ENCODE measurements at places on chromosomes 12 and 14.

DNA sequence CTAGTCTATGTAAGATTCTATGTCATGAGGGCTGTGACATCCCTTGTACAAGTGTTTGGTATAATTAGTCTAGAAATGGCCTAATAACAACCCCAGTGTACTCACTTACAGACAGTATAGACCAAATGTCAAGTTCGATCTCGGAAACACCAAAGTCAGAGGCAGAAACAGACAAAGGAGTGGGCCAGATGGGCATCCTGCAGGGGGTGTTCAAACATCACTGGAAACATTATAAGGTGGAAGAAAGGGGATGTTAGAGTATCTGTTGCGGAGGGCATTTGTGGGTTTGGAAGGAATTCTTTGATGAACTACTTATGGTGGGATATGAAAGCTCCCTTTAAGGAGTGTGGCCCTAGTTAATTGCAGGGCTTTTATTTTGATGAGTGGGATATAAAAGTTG is 134.6 kb downstream of the ESR2 start:
- no peak for DNase-seq

- no peak for DNase-seq
Measured at GRCh38 chr12:10214895-10215267, 2.2 kb downstream of the GABARAPL1 start.

GRCh38 chr14:104442631-104443390 is 136.8 kb upstream of the C14orf180 start:
- DNase-seq, result no peak

DNA sequence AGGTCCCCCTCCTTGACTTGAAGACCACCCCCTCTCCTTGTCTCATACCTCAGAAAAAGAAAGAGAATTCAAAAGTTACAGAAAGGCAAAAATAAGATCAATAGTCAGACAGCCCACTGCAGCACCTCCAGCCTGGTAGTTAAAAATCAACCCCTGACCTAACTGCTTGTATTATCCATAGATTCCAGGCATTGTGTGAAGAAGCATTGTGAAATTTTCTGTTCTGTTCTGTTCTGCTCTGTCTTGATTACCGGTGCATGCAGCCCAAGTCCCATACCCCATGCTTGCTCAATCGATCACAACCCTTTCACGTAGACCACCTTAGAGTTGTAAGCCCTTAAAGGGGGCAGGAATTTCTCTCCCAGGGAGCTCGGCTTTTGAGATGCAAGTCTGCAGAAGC is 5.8 kb upstream of the DHRS7 start:
- no peak for DNase-seq

- DNase-seq, result no peak
Measured at GRCh38 chr12:42593874-42594273, 4.3 kb upstream of the PRICKLE1 start.

GRCh38 chr12:57632073-57632957 is 686 bp downstream of the B4GALNT1 start:
- DNase-seq, result peak; percentile 29

- DNase-seq, result no peak
Measured at GRCh38 chr12:57767305-57767698, 424 bp upstream of the CYP27B1 start.

GRCh38 chr12:124111006-124111405 is 138.0 kb downstream of the ZNF664 start:
- no peak for DNase-seq

DNA sequence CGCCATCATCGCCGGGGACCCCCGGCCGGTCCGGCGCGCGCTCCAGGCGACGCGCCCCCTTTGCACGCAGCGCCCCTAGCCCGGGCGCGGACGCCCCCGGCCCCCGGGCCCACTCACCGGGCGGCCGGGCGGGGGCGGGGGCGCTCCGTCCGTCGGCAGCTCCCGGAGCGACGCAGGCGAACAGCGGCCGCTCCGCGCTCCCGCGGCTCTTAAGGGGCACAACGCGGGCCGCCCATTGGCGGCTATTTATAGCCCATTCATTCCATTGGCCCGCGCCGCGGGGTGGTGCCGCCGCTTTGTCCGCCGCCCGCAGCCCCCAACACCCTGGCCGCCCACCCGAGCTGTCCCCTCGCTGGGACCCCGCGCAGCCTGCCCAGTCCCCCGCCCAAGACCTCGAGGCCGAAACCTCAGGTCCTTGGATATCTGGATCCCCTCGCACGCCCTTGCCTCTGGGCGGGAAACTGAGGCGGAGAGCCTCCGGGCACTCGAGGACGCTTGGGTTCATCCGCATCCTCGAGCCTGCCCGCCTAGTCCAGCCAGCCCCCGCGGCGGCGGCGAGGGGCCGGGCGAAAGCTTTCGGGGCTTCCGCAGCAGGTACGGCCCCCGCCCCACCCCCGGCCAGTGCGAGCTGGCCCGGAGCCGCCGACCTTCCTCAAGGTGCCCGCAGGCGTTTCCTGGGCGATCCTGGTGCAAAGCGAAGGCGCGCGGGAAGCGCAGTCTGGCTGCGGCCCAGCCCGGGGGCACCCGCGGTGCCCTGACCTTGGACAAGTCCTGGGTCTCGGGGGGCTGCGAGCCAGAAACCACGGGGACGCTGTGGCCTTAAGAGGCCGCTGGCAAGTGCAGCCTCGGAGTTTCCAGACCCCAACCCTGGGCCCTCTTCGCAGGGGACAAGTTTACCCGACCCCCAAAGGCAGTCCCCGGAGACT is at the start of gene CKB:
TSS of gene CKB (minus strand) at position 182 of the 926 bp plus-strand sequence. CDS start 337 bp downstream, outside the sequence.
- DNase-seq, result peak; percentile 62

GRCh38 chr14:22427771-22428231 is 161.2 kb downstream of the DAD1 start:
- no peak for DNase-seq

GRCh38 chr12:188910-189621 is 24.9 kb downstream of the SLC6A12 start:
- peak; percentile 69 for DNase-seq

GRCh38 chr14:104924421-104925213 is at the start of gene PLD4:
Gene PLD4 (plus strand): TSS chr14:104924879. CDS start chr14:104927141, 2,262 bp downstream.
- DNase-seq, result no peak

DNA sequence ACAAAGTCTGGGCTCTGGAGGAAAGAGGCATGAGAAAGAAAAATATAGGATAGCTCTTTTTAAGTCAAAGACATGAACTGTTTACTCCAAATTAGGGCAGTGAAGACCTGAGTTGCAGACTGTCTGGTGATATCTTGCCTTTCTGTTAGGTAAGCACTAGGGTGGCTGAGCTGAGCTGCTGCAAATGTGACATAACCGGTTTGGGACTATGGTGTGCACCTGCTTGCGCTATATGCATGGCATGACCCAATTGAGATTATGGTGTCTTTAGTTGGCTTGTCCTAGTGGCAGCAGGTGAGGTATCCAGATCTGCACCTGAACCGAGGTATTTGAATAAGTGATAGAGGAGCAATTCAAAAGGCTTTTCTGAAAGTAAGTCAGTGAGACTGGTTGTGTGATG is 345.6 kb downstream of the APAF1 start:
- DNase-seq, result no peak

- DNase-seq, result no peak
Measured at GRCh38 chr12:91854725-91855124, 290.9 kb downstream of the BTG1 start.

DNA sequence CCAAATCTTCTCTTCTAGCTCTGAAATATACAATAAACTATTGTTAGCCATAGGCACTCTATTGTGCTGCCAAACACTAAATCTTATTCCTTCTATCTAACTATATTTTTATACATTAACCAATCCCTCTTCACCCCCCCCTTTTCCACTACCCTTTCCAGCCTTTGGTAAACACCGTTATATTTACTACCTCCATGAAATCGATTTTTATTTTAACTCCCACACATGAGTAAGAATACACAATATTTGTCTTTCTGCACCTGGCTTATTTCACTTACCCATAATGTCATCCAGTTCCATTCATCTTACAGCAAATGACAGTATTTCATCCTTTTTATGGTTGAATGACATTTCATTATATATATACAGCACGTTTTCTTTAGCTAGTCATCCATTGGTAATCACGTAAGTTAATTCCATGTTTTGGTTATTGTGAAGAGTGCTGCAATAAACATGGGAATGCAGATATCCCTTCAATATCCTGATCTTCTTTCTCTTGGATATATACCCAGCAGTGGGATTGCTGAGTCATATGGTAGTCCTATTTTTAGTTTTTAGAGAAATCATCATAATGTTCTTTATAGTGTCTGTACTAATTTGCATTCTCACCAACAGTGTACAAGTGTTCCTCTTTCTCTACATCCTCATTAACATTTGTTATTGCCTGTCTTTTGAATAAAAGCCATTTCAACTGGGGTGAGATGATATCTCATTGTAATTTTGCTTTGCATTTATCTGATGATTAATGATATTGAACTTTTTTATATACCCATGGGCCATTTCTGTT is 34.2 kb upstream of the PLBD1 start:
- DNase-seq, result no peak

- DNase-seq, result peak; percentile 15
Measured at GRCh38 chr14:100615736-100616695, 28.8 kb upstream of the BEGAIN start.

- DNase-seq, result no peak
Measured at GRCh38 chr12:1692895-1693610, 2.2 kb downstream of the ADIPOR2 start.

- DNase-seq, result no peak
Measured at GRCh38 chr12:52067081-52067374, 2.8 kb upstream of the ATG101 start.

DNA sequence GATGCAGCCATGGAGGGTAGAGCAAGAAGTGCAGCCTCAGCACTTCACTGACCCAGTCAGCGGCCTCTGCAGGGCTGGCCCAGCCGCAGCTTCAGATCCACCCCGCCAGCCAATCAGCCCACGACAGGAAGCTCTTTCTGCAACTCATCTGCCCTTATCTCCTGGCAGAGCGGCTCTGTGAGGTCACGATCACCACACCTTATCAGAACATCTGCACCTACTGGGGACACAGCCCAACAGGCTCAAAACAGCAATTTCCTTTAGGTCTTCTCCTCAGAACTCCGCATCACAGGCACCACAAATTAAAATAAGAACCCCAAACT is 287.3 kb downstream of the BCL11B start:
- DNase-seq, result no peak

- no peak for DNase-seq
Measured at GRCh38 chr12:80032946-80033345, 66.4 kb upstream of the OTOGL start.

- DNase-seq, result no peak
Measured at GRCh38 chr14:77561881-77562280, 54.6 kb downstream of the SPTLC2 start.

GRCh38 chr14:77023001-77023996 is 5.2 kb downstream of the IRF2BPL start:
- peak; percentile 57 for DNase-seq

DNA sequence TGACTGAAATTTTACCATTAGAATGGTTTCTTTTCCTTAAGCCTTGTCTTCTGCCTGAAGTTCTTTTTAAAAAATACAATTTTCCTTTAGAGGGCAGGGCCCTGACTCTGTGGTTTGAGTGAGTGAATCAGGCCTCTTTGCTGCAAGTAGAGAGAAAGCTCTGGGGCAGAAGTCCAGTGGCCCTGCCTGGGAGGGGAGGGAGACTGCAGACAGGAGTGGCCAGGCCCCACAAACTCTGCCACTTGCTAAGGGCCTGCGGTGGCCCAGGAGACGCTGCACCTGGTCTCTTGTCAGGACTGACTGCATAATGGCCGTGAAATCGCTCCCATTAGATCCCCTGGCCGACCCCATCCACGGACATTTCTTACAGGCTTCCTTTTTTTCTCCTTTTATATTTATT is 25.5 kb downstream of the TSPAN11 start:
- DNase-seq, result no peak

- DNase-seq, result peak; percentile 89
Measured at GRCh38 chr12:116319898-116320621, 42.6 kb upstream of the MED13L start.

GRCh38 chr14:102207831-102208365 is 68.2 kb downstream of the WDR20 start:
- no peak for DNase-seq

DNA sequence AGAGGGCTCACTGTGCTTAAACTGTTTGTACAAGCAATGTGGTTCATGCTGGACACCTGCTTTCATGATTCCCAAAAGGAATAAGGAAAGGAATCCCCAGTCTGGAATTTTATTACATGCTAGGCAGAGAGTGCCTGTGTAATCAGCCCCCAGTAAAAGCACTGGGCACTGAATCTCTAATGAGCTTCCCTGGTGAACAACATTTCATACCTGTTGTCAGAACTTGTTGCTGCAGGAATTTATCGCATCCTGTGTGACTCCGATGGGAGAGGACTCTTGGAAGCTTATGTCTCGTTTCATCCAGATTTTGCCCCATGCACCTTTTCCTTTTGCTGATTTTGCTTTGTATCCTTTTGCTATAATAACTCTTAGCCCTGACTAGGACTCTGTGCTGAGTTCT is 190.2 kb upstream of the HMGA2 start:
- DNase-seq, result no peak

DNA sequence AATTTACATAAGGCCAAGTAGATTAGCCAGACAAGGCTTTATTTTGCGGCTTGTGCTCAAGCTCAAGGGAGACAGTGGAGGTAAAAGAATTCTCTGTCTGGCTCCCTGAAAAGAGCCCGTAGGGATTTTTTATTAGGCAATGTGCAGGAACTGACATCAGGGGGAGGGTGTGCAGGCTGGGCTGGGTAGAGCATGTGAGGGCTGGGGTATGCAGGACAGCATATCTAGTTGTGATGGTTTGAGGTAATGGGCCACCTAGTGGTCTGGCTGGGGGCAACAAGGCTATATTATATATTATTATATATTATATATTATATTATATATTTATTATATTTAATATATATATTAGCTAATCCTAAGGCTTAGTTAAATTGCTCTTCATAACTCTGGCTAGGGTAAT is 102.1 kb downstream of the TMEM117 start:
- DNase-seq, result no peak

DNA sequence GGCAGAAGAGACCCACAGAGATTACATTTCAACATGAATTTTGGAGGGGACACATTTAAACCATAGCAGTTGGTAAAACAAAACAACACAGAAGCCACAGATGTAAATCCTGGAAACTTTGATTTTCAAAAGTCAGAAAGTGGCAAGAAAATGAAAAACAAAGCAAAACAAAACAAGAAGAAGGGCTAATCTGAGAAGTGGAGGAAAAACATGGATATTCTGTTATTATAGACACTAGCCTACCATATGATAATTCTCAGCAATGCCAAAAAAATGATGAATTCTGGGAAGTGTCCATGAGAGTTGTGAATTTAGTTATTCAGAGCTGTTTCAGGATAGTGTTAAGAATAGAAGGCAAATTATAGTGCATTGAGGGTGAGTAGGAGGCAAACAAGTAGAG is 192.3 kb downstream of the TRHDE start:
- no peak for DNase-seq

Measured in right hindlimb (tissue), 1 donor.